ENCODE measurements at places on chromosomes 2 and 18.

- DNase-seq, result no peak
Observed at GRCh38 chr2:220937245-220937644, 634.9 kb downstream of the EPHA4 start.

DNA sequence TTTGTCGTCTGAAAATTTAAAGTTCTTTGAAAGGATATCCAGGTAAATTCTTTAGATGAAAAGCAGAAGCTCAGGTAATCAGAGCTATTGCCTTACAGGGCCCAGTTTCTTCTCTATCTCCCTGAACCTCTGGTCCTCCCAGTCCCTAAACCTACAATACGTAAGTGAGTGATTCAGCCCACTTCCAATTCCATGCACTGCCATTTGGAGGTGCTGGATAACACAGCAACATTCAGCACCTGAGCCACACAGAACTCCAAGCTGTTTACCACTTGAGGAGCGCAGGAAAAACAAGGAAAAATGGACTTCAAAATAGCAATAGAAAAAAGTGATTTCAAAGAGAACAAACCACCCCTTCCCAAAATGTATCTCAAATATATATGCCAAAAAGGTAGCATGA lies 105.0 kb upstream of the DNAJC10 start:
- DNase-seq, result no peak

- DNase-seq, result no peak
Observed at GRCh38 chr2:221229099-221229498, 343.0 kb downstream of the EPHA4 start.

- no peak for DNase-seq
Observed at GRCh38 chr18:75053028-75053629, 155.8 kb downstream of the PTGR3 start.

DNA sequence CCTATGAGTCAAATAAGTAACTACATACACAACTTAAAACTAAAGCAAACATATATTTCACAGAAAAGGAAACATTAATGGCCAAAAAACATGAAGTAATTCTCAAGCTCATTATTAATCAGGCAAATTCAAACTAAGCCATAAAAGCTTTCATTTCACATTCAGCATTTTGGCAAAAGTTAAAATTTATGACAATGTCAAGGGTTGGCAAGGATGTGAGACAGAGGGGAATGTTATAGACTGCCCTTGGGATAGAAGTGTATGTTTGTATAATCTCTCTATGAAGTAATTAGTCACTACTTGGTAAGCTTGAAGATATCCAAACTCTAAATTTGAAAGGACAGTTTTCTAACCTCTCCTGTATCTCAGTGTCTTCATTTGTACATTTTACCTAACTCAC lies 539.4 kb downstream of the RIT2 start:
- DNase-seq, result no peak

- DNase-seq, result no peak
Observed at GRCh38 chr18:3086871-3087270, 73.9 kb upstream of the LPIN2 start.

- no peak for DNase-seq
Observed at GRCh38 chr2:46326231-46326980, 29.2 kb downstream of the EPAS1 start.

- DNase-seq, result no peak
Observed at GRCh38 chr2:175136334-175137215, 31.4 kb downstream of the ATF2 start.

DNA sequence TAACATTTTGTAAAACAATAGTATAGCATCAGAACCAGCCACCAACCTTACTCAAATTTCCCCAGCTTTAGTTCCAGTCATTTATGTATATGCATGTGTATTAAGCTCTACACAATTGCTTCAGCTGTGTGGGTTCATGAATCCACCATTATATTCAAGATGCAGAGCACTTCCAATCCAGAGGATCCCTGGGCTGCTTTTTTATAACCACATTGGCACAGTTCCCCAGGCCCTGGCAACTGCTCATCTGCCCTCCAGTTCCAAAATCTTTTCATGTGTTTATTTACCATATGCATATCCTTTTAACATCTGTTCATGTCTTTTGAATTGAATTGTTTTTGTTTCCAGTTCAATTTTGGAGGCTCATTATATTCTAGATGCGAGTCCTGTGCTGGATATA lies 482.9 kb upstream of the HS6ST1 start:
- no peak for DNase-seq

DNA sequence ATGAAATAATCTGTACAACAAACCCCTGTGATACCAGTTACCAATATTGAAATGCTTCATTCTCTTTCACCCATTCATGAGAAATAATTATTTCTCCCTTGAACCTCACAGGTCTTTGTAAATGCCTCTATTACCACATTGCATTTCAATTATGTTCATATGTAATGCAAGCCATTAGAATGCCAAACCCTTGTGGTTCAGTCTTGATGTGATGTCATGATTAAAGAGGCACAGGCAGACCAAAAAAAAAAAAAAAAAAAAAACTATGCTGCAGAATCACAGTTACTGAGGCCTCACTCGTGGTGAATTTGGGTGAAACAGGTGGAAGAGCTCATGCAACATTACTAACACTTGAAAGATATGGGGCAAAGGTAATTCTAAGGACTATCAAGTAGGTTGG lies 9.4 kb upstream of the EPG5 start:
- DNase-seq, result no peak

DNA sequence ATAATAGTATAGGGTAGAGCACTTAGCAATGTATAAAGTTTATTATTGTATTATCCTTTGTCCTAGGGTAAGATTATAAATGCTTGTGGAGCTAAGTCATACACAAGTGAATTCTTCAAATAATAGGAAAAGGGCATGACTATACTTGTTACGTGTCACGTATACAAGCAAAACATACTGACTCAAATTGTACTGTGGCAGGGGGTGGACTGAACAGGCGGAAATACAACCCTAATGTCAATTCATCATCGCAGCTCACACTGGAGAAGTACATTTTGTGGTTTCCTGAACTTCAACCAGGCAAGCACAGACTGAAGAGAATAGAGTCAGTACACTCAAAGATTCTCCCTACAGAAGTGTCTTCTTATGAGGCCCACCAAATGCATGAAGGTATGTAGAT lies 201.0 kb downstream of the MBD2 start:
- DNase-seq, result no peak

DNA sequence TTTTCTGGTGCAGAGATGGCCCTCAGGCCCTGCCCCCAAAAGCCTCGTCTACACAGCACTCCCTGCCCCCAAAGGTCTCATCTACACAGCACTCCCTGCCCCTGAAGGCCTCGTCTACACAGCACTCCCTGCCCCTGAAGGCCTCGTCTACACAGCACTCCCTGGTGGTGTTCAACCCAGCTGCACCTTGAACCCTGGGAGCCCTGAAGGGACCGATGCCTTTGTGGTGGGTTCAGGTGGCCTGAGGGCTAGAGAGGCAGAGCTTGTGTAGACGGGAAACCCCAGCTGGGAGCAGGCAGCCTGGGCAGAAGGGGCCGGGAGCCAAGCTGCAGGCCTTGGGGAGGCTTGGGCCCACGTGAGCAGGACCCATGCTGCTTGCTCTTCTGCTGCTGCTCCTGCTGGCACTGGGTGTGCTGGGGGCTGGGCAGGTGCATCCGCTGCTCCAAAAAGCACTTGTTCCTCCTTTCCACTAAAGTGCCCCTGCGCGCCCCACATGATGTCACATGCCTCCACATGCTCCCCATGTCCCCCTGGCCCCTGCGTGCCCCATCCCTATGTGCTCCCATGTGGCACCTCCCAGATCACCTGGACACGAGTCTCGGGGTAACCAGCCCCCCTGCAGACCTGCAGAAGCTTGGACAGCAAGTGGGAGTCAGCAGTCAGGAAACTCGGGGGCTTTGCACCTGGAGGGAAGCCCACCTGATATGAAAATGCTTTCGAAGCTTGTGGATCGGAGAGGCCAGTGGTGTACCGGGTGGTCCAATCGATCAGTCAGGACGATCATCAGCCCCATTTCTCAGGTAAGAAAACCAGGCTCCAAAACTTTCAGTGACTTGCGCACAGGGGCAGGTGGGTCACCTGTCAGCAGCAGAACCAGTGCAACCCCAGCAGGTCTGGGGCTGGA lies 94.9 kb upstream of the CTDP1 start:
- no peak for DNase-seq

- peak; percentile 57 for DNase-seq
Observed at GRCh38 chr2:46954951-46955571, 39.5 kb upstream of the MCFD2 start.

DNA sequence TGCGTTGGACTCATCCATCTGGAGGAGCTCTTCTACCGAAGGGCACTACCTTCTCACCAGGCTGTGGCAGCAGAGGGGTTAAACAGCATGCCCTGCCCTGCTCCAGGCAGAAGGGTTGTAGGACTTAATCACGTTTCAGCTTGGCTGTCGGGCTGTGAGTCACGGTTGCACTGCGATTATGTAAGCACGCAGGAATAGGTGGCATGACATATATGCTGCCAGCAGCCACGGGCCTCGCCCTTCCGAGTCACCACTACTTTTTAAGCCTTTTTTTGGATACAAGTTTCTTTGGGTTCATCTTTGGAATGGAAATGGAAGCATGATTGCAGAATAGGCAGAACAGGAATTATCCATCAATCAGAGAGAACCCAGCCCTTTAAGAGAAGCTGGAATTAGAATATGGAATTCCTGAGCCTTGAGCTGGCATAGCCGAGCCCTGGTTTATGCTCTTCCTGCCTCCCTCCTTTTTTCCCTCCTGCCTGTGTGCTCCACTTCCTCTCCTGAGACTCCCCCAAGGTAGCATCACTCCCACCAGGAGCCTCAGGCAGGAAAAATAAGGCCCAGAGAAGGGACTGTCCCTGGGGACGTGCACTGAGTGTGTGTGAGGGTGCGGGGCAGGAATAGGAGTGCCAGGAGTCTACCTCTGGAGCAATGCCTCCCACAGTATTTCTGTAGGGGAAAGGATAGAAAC lies 86.8 kb downstream of the SEMA4F start:
- DNase-seq, result peak; percentile 14

DNA sequence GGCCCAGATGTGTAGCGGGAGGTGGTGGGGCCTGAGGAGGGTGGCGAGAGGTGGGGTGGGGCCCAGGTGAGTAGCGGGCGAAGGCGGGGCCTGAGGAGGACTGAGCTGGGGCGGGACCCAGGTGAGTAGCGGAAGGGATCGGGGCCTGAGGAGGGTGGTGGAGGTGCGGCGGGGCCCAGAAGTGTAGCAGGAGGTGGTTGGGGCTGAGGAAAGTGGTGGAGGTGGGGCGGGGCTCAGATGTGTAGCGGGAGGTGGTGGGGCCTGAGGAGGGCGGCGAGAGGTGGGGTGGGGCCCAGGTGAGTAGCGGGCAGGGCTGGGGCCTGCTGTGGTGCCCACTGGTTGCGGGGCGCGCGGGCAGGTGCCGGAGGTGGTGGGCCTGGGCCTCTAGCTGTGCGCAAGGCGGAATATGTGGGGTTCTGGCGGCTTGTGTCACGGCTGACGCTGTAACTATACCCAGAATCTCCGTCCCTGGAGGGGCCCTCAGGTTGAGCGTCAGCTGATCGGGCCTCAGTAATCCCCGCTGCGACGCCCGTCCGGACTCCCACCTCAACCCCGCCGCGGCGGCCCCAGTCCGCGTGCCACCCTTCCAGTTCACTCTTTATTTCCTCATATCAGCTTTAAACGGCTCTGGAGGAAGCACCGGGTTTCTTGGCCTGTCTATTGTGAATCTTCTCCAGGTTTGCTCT lies 866 bp upstream of the SF3B6 start:
- peak; percentile 10 for DNase-seq

DNA sequence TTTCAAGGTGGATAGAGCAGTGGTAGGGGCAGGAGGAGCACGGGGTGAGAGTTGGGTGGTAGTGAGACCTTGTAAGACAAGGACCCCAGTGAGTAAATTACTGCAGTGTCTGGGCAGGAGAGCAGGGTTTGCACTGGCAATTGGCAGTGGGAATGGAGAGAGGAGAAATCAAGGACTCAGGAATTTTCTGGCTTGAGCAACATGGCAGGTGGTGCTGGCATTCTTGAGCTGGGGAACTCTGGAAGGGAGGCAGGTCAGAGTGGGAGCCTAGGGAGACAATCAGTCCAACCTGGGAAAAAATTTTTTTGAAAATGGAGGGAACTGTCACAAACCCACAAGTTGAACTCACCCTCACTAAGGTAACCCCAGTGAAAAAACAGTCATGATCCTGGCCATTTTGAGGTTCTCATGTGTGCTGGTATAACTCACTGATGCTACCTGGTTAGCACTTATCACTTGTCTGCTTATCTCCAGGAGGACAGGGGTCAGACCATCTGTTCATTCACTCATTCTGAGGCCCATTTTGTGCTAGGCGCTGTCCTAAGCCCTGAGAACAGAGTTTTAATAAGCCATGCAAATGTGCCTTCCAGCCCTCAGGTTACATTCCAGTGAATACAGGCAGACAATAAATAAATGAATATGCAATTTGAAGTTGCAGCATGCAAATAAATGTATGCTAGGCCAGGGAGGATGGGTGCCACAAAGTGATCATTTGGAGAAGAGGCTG lies 92.2 kb upstream of the SEC11C start:
- no peak for DNase-seq

DNA sequence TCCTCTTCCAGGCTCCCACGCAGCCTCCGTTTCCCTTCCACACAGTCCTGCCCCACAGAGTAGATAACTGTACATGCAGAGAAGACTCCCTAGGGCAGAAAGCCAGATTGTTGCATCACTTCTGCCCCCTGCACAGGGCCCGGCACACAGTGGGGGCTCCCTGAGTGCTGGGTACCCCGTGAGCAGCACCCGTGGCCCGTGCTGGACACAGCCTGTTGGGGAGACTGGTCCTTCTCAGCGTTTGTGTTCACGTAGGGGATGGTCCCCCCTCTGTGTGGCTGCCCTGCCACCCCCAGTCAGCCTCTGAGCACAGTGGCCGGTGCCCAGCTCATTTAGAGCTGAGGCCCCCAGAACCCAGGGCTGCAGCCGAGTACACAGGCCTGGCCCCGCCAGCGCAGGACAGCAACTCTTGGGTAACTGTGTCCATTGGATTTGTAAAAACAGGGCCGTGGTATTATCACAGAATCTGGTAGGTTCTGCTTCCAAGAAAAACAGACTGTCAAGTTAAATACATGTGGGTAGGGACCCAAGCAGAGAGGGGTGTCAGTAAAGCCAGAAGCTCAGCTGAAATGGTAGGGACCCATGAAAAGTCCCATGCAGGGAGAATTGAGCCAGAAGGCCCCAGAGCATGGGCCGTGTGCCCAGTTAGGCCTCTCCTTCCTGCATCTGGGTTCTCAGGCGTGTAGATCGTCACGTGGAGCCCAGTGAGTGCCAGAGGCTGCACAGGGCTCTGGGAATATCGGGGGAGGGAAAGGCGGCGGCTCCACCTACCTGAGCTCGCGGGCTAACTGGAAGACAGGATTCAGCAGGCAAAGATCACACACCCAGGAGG lies 257.3 kb downstream of the ATAD2B start:
- peak; percentile 84 for DNase-seq

GRCh38 chr2:39000552-39000951 lies 110.9 kb downstream of the ARHGEF33 start:
- no peak for DNase-seq

GRCh38 chr18:24731981-24732380 lies 271.5 kb downstream of the HRH4 start:
- DNase-seq, result no peak

Data from heart right ventricle (tissue), 16 donors.